ENCODE measurements at places on chromosomes 7 and 10. TPM values are rescaled to one million over a fixed set of nuclear protein-coding genes. Genes with fewer than 3 reads are reported as not detected.
A peak's percentile ranks its signal among the peaks of the same experiment; 100 is the strongest.

DNA sequence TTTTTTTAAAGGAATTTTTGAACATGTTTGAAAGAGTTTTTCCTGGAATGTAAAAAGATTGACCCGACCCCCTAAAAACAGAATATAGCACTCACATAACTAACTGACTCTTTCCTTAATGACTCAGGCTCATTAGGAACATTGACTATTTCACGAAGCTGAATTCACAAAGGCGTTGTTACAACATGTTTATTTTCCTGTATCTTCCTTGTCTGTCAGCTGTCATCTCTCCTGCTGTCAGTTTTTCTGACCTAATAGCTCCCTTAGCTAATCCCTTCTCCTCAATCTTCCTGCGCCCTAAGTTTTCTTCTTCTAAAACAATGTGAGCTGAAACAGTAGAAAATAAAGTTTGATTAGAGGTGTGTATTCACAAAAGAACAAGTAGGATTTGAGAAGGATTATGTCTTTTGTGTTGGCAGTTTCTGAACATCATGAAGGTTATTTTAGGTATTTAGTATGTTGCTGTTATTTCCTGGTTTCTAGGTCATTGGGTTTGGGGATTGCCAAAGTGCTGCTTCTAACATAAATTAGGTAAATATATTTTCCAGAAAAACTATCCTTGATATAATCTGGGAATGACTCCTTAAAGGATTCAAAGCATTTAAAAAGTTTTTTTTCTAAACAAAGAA is 4.6 kb upstream of the MDFIC start:
- H3K27ac ChIP-seq = no peak overlapping the region
- no peaks in the 10 kb centered on the region for H3K36me3 ChIP-seq
- no peak overlapping the region for H3K4me3 ChIP-seq
- no peaks in the 10 kb centered on the region for H3K27me3 ChIP-seq

- no peak overlapping the region for H3K4me3 ChIP-seq
- no peak overlapping the region for H3K27ac ChIP-seq
- peaks cover 18% of the 10 kb centered on the region for H3K27me3 ChIP-seq
- H3K36me3 ChIP-seq = no peaks in the 10 kb centered on the region
- no peak for DNase-seq
- no peaks in the 10 kb centered on the region for H3K4me1 ChIP-seq
These were observed 6.5 kb upstream of the VWC2 start for GRCh38 chr7:49766966-49767365.

DNA sequence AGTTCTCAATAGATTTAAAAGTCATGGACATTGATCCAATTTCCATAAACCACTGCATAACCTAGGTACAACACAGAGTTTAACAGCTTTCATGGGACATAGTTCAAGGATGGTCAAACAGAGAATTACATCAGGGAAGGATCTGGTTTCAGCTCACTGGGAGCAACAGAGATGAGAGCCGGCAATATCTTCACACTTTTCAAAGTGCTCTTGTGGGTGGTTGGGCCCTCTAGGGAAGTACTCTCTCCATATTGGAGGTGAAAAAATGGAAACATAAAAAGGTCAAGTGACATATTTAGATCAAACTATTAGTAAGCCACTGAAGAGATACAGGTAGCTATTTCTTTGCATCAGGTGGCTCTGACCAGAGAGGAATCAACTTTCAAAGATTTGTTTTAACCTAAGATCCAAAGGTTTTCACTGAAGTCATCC is 61.8 kb upstream of the LRRN3 start:
- no peak overlapping the region for H3K4me3 ChIP-seq
- DNase-seq = no peak
- no peaks in the 10 kb centered on the region for H3K27me3 ChIP-seq
- no peaks in the 10 kb centered on the region for H3K36me3 ChIP-seq
- H3K4me1 ChIP-seq = no peaks in the 10 kb centered on the region
- no peak overlapping the region for H3K27ac ChIP-seq

GRCh38 chr10:28915989-28916588 is 238.8 kb downstream of the BAMBI start:
- no peaks in the 10 kb centered on the region for H3K36me3 ChIP-seq
- no peaks in the 10 kb centered on the region for H3K27me3 ChIP-seq
- no peak for DNase-seq
- no peak overlapping the region for H3K27ac ChIP-seq
- no peak overlapping the region for H3K4me3 ChIP-seq
- peaks cover 8% of the 10 kb centered on the region for H3K4me1 ChIP-seq

DNA sequence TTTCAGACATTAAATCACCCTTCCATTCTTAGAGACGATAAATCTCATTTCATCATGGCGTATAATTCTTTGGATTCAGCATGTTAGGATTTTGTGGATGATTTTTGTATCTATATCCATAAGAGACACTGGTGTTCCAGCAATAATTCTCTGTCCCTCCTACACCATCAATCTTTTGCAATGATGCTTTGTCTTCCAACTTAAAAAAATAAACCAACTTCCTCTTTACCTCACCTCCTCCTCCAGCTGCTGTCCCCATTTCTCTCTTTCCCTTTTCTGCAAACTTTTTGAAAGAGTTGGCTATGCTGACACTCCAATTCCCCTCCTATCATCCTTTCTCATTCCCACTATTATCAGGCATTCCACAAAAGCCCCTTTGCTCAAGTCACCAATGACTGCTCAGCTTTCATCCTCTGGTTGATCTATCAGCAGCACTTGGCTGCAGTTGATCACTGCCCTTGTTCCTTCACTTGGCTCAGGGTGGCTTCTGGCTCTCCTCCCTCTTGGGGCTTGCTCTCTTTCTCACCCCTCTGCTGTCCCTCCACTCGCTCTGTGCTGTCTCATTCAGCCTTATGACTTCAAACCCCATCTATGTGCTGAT is 130.0 kb downstream of the ARHGAP22 start:
- no peak overlapping the region for H3K27ac ChIP-seq
- no peak for DNase-seq
- no peaks in the 10 kb centered on the region for H3K27me3 ChIP-seq
- no peaks in the 10 kb centered on the region for H3K4me1 ChIP-seq
- H3K36me3 ChIP-seq = no peaks in the 10 kb centered on the region

DNA sequence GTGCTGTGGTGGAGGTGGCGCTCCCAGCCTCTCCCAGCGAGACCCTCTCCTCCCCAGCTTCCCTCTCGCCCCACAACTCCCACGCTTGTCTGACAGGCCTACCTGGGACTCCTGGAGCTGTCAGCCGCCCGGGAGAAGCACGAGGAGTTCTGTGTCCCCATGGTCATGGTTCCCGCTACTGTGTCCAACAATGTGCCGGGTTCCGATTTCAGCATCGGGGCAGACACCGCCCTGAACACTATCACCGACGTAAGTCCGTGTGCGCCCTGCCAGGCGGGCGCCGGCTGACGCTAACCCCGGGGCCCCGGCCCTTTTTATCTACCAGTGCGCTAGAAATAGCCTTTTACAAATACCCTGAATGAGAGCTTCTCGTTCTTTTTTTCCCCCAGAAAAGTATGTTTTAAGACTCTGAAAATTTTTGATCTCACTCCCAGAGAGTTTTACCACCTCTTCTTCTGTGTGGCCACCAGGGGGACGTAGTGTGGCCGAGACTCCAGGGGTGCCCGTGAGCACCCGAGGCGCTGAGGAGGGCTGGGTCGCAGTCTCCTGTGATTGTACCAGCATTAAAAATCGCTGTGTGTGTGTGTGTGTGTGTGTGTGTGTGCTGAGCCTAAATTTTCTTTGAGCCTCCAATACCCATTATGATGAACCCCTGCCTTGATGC is 52.6 kb downstream of the PFKP start:
- H3K27ac ChIP-seq = no peak overlapping the region
- DNase-seq = peak; percentile 7
- no peaks in the 10 kb centered on the region for H3K27me3 ChIP-seq
- peaks cover 8% of the 10 kb centered on the region for H3K4me1 ChIP-seq
- no peaks in the 10 kb centered on the region for H3K36me3 ChIP-seq

DNA sequence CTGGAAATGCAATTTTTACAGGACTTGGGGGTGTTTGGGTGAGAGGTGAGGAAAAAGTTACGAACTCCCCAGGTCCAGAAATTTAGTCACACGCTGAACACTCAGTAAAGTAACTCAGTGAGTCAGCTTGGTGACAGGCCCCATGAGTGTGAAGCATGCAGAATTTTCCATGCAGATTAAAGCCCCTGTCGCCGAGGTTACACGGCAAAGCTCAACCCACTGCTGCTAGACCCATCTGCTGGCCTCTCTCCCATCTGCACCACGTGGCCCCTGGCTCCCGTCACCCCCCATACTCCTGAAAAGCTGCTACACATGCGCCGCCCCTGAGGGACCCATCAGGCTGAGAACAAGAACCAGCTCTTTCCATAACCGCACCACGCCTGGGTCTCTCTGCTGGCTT is 7.0 kb upstream of the MMP21 start:
- H3K36me3 ChIP-seq = no peaks in the 10 kb centered on the region
- no peak for DNase-seq
- no peak overlapping the region for H3K27ac ChIP-seq
- H3K4me3 ChIP-seq = no peak overlapping the region

GRCh38 chr7:150799741-150800580 is at the start of gene TMEM176B:
TSS of gene TMEM176B (minus strand) at chr7:150800364. CDS start at chr7:150796569, 3,795 bp downstream.
- H3K4me1 ChIP-seq = no peaks in the 10 kb centered on the region
- H3K27me3 ChIP-seq = peaks cover 72% of the 10 kb centered on the region
- H3K4me3 ChIP-seq = no peak within 1 kb of the TSS
- no peak for DNase-seq
- no peak within 1 kb of the TSS for H3K27ac ChIP-seq

DNA sequence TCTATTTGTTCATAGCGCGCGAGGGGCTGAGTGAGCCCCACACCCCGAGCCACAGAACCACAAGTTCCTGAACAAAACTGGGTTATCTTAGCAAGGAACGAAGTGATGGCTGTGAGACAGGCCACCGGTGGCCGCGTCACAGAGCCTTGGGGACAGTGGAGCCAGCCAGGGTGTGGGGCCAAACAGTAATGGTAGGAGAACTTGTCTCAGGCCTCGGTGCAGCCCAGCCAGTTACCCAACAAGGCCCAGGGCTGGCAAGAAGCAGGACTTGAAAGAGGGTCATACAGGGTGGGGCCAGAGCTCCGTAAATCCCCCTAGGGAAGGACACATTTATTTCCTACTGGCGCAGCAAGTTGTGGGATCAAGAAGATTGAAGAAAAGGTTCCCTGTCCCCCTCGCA is 39.4 kb upstream of the TNS3 start:
- H3K27me3 ChIP-seq = no peaks in the 10 kb centered on the region
- no peak overlapping the region for H3K4me3 ChIP-seq
- peaks cover 6% of the 10 kb centered on the region for H3K4me1 ChIP-seq
- no peak for DNase-seq
- H3K27ac ChIP-seq = no peak overlapping the region

Gene ZNF25
- 2.4 TPM for total RNA-seq

Gene INMT
- not detected for total RNA-seq

Gene SEMA3E
- 5.9 TPM for total RNA-seq

Gene SHLD2
- total RNA-seq = 13.0 TPM

Gene PLCE1
- total RNA-seq = 11.4 TPM
